IPS DF 6.9 (cell line): ENCODE measurements at places on chromosomes 11 and 22.

- no peak for DNase-seq
Observed at GRCh38 chr11:131408025-131408640, 37.7 kb downstream of the NTM start.

DNA sequence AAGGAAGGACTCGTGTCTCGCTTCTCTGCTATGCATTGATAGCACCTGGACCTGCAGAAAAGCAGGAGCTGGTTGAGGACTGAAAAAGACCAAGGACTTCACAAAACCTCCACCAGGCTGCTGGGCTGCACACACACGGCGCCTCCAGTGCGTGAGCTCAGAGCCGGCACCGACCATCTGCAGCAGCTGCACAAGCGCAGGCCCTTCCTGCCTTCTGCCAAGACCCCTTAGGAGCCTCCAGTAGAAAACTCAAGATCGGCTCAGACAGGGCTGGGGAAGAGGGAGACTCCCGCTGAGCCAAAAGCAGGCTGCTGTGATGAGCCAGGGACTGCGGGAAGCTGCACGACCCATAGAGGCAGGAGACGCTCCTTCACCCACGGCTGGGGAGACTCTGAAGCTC is 70.9 kb downstream of the PHF21B start:
- no peak for DNase-seq

- DNase-seq, result peak; percentile 47
Observed at GRCh38 chr22:39559456-39560105, 11.0 kb upstream of the CACNA1I start.

GRCh38 chr11:34750692-34751405 is 130.0 kb downstream of the EHF start:
- DNase-seq, result no peak

GRCh38 chr11:128125723-128126122 is 461.6 kb downstream of the ETS1 start:
- DNase-seq, result no peak

DNA sequence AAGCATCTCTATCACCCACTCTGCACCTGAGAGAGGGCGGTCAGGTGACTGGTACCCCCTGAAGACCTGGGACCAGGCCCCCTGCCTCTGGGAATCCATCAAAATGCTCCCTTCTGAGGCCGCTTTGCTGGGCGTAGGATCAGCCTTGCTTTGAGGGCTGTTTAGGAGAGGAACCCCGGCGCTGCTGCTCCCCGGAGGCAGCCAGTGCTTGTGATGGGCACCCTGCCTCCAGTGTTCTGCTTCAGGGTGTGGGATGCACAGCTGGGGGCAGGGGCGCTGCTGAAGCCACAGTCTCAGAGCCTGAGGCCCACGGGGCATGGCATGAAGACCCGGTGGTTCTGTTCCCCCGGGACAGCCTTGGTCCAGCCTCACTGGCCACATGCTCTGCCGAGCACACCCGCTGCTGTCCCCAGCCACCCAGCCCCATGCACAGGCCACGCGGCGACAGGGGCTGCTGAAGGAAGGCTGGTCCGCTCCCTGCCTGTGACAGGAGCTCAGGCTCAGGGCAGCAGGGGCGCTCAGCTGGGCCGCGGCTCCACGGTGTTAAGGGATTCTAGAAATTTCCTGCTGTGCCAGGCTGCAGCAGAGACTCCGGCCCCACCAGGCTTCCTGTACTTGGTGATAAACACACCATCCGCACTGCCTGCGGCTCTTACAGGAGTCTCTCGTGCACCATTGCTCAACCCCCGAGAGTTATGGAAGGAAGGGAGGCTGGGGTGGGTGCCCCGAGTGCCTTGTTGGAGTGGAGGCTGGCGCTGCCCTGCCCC is 91.0 kb downstream of the KCNQ1 start:
- no peak for DNase-seq

DNA sequence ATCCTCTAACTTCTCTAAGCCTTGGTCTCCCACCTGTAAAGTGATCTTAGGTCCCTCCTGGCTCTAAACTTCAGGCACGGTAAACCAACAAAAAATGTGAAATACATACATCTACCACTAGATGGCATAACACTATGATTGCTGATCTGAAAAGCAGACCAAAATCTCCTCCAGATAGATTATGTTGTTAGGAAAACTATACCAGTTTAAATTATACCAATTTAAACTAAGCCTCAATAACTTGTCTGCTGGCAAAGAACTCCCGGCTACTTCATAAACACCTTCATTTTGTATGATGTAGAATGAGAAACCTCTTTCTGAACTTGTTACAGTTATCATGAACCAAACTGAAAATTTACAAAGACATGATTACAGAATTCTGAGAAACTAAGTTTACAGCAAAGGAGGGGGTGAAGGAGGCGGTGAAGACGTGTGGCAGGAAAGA is 85.9 kb downstream of the SBF2 start:
- peak; percentile 33 for DNase-seq

DNA sequence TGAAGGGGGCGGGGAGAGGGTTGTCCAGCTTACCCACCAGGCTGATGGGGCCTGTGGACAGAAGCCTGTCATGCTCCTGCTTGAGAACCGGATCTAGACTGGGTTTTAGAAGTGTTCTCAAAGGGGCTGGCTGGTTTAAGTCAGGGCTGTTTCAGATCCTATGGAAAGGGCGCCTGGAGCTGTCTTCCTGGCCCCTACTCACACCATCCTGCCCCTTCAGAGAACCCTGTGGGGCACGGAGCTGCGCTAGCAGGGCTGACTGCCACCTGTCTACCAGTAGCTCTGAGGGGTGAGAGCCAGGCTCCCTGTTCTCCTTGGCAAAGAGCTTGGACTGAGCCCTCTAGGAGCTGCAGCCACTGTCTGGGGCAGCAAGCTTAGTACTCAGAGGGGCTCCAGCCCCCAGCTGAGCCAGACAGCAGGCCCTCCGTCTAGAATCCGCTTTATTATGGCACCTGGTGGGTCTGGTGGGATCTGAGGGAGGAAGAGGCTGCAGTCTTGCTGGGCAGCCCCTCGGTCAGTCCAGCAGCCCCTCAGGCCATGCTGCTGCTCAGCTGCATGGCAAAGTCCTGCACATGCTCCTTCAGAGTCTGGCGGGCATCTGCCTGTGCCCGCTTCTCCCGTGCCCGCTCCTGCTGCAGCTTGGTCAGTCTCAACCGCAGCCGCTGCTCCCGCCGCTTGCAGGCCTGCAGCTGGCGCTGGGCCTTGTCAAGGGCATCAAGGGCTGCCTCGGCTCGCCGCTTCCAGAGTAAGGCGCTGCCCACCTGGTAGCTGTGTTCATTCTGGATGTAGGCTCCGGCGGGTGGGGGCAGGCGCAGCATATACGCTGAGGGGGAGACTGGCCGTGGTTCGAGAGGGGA is 2.3 kb downstream of the THAP7 start:
- DNase-seq, result no peak

- DNase-seq, result no peak
Observed at GRCh38 chr11:79129702-79130101, 311.1 kb downstream of the TENM4 start.

GRCh38 chr11:66904981-66905521 is 48.2 kb downstream of the LRFN4 start:
- DNase-seq, result no peak

- no peak for DNase-seq
Observed at GRCh38 chr22:30204742-30205111, 41.8 kb downstream of the LIF start.

DNA sequence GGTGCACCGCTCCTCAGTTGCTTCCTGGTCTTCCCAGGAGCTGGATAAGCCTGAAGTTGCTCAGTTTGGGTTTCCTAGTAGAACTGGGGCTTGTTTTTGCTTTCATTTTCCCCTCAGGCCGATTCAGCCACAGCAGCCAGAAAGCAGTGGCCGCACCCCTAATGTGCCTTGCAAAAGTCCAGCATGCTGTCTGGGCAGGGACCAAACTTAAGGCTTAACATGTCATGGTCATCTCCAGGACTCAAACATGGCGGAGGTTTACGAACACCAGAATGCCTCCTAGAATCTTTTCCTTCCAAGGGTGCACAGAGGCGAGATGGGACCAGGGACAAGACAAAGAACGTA is 2.5 kb downstream of the GNG3 start:
- DNase-seq, result no peak

- no peak for DNase-seq
Observed at GRCh38 chr22:42116848-42117424, 13.7 kb downstream of the CYP2D6 start.

DNA sequence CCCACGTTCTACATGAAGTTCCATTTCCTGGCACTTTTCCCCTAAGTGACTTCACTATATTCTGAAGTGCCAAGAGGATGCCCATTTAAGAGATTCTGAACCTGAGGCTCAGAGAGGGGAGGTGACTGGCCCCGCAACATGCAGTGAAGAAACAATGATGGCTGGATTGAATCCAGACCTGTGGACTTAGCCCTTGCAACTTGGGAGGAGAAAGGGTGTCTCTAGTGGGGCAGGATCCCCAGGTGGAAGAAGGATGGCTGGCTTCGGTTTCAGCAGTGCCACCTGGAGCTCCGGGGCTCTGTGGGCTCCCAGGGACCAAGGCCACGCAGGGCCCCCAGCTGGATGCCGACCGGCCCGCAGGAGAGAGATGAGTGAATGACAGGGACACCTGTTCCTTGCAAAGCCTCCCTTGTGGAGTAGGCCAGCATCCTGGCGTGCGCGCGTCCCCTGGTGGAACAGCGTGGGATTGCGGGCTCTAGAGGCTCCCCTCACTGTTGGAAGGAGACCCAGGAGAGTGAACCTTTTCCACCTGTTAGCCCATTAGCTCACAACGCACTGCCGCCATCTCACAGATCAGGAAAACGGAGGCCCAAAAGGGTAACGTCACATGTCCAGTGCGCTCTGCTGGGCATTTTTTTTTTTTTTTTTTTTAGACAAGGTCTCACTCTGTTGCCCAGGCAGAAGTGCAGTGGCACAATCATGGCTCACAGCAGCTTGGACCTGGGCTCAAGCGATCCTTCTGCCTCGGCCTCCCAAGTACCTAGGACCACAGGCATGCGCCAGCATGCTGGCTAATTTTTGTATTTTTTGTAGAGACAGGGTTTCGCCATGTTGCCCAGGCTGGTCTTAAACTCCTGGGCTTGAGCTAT is 104.7 kb downstream of the KIAA1671 start:
- DNase-seq, result peak; percentile 48

GRCh38 chr22:23695571-23696325 is 4.9 kb downstream of the RGL4 start:
- DNase-seq, result no peak

GRCh38 chr11:35780951-35781860 is 118.6 kb downstream of the TRIM44 start:
- no peak for DNase-seq

- peak; percentile 71 for DNase-seq
Observed at GRCh38 chr22:25362215-25362882, 142.9 kb downstream of the CRYBB2 start.

GRCh38 chr11:28011813-28012212 is 96.1 kb downstream of the KIF18A start:
- DNase-seq, result no peak

- DNase-seq, result no peak
Observed at GRCh38 chr22:38415561-38416321, 39.3 kb downstream of the KCNJ4 start.

GRCh38 chr11:110809417-110810199 is 97.4 kb upstream of the ARHGAP20 start:
- no peak for DNase-seq

DNA sequence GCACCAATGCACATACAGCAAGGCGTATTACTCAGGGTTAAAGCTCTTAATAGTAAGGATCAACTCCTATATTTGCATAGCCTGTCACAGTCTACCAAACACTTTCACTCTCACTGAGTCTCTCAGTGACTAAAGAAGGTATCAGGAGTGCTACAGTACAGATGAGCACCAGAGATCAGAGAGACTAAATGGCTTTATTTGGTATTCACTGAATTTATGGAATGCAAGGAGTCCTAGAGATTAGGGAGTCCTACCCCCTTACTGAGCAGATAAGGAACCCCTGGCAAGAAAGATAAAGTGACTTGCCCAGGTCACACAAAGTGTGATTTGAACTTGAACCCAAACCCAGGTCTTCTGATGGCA is 396.4 kb upstream of the CCDC90B start:
- no peak for DNase-seq

DNA sequence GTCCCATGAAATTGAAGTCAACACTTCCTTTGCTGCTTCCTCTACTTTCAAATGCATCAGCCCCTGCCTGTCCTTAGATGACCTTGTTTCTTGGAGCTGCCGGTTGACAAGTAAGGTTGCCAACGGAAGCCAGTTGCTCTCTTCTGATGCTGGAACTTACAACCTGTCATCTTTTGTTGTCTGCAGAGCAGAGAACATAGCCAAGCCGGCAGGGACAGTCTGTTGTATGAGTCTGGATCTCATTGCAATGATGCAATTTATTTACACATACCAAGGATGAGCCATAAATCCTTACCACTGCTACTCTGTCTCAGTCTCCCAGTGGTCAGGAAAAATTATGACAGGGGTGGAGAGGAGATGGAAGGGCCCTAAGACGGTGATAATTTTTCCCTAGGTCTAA is 151.4 kb downstream of the BLID start:
- DNase-seq, result no peak

- no peak for DNase-seq
Observed at GRCh38 chr11:10878408-10879214, 20.8 kb upstream of the ZBED5 start.

DNA sequence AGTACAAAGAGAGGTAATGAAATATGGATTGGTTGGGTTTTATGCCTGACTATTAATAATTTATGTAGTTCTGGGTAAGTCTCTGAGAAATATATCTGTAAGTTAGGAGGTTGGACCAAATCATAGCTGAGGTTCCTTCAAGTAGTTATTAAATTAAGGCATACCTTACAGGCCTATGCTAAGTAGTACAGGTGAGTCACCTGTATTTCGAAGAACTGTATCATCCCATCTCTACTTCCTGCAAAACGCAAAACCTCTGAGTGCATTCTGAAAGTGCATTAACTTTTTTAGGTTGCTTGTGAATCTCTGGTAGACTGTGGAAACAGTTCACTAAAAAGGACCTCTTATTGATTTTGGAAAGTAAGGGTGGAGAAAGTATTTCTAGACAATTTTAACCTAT is 37.1 kb downstream of the APOL5 start:
- no peak for DNase-seq

GRCh38 chr22:49429066-49429465 is 398.6 kb downstream of the BRD1 start:
- no peak for DNase-seq

GRCh38 chr22:25494774-25495173 is 69.7 kb upstream of the GRK3 start:
- DNase-seq, result no peak

DNA sequence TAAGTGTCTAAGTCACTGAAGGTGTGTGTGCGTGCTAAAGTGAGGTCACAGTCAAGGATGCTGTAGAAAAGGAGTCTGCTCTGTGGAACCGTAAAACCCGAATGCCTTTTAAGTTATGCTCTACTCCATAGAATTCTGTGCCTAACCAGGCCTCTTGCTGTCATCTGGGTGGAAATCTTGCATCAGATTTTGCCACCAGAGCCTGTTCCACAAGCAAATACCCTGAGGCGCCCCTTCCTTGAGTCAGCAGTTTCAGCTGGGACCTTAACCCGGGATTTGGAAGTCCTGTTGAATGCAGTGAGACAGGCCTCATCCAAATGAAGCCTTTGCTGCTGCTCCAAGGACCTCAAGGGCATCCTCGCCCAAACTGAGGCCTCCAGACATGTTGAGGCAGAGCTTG is 109.8 kb downstream of the WNT11 start:
- no peak for DNase-seq
